ENCODE measurements at places on chromosomes 5 and 9.

- no peak for DNase-seq
These were observed 5.9 kb downstream of the TRIO start for GRCh38 chr5:14148890-14149671.

GRCh38 chr5:1374030-1374678, 29.3 kb upstream of the CLPTM1L start:
- DNase-seq = no peak

- DNase-seq = no peak
These were observed 14.7 kb downstream of the MFAP3 start for GRCh38 chr5:154053468-154053867.

DNA sequence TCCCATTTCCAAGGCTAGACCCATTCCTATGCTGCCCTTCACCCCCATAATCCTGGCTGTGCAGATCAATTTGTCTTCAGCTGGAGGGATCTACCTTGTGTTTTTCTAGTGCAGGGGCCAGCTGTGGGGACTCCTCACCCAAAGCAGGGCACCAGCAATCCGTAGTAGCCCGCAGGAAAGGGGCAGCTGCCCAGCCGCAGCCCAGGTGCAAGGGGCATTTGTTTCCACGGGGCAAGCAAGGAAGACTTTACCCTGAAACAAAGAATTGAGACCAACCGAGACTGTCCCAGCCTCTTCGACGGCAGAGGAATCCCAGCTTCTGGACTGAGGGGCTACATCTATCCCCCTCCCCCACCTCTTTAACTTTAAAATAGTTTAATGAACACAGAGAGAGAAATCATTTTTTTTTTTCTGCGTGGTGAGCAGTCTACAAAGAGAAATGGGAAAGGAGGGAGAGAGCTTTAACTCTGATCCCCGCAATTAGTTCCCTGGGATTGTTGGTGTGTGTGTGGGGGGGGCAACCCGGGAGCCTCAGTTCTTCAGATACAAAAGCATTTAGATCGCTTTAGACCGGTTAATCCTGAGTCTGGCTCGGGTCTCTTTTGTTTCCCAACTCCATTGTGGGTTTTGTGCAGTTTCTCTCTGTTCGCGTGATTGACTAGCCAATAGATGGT, 10.6 kb upstream of the LHX2 start:
- DNase-seq = no peak

- DNase-seq = no peak
These were observed 118.6 kb upstream of the IL12B start for GRCh38 chr5:159448841-159449407.

DNA sequence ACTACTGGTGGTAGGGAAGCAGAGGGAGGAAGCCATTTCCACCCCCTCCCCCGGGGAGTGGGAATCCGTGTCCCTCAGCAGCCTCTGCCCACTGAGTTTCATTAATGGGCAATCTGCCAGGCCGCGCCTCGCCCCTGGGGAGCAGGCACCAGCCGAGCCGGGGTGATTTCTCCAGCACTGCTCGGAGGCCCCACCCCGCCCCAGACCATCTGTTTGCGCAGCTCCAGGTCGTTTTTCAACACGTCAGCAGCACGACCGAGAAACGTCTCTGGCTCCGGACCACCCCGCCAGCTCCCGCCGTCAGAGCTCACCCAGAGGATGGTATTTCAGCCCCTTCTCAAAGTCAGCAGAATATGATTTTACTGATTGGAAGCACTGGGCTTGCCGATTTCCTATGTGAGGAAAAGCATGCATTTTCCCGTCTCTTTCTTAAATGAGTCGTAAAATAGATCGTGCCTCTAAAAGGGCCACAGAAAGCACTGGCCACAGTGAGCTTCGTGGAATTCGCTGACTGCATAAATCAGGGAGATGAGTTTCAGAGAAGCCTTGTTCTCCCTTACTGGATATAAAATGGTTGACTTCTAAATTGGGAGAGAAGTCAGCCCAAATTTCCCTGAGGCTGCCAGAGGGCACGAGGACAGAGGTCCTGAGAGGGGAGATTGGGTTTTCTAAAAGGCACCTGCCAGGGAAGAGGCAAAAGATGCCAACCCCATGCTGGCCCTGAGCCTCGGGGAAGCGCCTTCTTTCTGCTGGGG, 47.0 kb downstream of the OLFM1 start:
- DNase-seq = no peak

GRCh38 chr9:125233678-125234077, 7.5 kb downstream of the HSPA5 start:
- no peak for DNase-seq

DNA sequence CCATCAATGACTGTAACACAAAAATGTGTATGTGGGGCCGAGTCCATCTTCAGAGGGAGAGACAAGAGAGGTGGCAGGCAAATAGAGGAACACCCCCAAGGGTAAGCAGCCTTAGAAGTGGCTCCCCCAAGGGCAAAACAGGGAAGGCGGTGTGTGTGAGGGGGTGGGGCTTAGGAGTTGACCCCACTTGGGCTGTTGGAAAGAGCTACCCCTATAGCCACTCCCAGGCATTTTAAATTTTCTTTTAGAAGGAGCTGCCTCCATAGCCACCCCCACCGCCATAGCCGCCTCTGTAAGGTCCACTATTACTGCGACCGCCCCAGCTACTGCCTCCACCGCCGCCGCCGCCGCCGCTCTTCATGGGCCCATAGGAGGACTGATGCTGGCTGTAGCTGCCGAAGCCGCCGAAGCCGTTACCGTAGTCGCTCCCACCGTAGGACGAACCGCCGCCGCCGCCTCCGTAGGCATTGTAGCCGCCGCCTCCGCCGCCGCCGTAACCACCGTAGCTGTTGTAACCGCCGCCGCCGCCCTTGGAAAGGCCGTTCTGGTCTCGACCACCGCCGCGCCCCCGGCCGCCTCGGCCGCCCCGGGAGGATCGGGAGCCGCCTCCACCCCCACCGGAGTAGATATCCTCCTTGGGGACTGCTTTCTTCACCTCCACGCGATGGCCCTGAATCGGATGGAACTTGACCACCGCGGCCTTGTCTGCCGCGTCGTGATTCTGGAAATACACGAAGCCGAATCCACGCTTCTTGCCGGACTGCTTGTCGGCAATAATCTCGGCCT, 1.1 kb downstream of the HNRNPA0 start:
- DNase-seq = peak; percentile 46

DNA sequence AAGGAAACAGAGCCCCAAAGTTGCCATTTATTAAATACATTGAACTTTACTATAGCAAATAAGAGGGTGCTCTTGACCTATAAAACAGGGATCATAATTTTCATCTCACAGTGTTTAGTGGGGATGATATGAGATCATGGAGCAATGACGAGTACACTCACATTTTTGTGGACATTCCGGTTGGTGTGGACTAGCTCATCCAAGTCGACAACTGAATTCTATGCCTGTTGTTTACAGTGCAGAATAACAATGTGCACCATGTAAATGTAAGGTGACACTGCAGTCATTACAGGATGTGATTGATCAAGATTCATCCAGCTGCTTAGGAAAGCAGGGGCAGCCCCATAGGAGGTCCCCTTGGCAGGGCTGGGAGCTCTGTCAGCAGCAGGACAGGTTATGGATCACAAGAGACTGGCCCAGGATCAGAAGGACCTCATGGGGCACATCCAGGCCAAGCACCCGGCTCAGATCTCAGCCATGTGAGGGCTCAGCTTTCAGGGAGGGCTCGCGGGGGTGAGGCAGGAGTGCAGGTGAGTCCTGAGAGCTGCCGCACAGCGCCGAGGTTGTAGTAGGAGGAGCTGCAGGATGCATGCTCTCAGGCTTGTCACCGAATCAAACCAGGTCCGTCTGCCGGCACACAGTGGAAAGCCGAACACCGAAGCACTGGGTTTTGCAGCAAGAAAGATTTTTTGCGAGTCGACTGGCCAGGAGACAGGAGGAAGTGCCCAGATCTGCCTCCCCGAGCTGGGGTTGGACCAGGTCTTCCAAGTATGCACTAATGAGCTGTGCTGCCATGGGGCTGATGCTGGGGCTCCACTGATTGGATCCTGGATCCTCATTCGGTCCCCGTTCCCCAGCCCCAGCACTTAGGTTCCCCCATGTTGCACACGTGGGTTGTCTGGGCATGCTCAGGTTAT, 28.2 kb downstream of the MRPL36 start:
- DNase-seq = no peak

GRCh38 chr5:110087829-110088228, 398.1 kb downstream of the MAN2A1 start:
- DNase-seq = no peak

DNA sequence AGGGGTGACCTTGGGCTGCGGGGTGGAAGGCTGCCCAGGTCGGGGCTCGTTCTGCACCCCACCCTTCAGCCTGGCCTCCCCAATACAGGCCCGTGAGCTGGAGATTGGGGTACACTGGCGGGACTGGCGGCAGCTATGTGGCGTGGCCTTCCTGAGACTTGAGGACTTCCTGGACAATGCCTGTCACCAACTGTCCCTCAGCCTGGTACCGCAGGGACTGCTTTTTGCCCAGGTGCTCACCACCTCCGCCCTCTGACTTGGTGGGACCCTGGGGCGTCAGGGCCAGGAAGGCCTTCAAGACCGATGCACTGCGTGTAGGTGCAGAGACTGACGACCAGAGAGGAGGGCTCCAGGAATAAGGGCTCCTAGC, 10.5 kb downstream of the ZDHHC12 start:
- DNase-seq = no peak

- no peak for DNase-seq
These were observed 175.9 kb upstream of the IZUMO3 start for GRCh38 chr9:24721621-24722020.

GRCh38 chr9:125659201-125659840, 47.7 kb downstream of the MAPKAP1 start:
- DNase-seq = no peak

GRCh38 chr9:127721391-127721821, 5.5 kb downstream of the TTC16 start:
- peak; percentile 22 for DNase-seq

DNA sequence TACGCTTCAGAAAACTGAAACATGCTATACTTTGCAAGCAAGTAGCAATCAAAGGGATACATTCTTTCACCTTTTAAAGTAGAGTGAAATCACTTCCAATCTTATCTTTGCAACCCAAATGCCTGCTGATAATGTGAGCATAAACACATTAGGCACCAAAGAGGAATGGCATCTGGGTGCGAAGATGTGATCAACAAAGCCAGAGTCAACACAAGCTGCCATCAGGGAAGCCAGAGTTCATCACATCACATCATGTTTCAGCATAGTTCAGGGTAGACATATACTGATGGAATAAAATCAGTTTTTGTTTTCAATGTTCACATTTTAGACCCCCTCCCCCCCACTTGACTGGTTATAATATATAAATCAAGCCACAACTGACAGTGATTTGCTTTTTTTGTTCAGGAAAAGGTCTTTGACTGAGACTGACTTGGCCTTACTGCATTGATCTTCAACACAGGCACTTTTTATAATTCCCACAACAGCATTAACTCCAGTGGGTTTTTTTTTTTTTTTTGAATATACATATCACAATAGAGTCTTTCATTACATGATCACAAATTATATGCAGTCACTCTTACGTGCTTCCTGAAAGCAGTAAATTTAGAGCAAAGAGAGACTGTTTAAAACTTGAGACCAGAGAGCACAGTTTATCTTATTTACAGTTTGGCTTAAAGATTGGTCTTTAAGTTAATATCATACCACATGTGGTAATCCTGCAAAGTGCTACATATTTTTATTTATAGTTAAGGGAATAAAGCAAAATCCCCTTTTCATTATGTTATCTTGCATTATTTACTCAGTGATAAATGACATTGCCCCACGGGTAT, 20.3 kb downstream of the AOPEP start:
- no peak for DNase-seq

DNA sequence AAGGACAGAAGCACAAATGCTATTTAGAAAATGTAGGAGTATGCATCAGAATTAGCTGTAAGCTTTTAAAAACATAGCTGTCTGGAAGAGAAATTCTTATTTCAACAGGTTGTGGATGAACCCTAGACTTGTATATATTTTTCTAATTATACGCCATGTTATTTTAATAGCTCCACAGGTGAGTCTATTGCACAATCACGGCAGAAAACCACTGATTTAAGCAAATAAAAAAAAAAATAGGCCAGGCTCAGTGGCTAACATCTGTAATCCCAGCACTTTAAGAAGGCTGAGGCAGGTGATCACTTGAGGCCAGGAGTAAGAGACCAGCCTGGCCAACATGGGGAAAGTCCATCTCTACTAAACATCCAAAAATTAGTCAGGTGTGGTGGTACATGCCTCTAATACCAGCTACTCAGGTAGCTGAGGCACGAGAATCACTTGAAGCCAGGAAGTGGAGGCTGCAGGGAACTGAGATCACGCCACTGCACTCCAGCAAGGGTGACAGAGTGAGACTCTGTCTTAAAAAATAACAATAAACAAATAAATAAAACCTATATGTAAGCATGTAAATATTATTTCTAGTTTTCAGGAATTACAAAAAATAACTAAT, 11.7 kb downstream of the TRIM23 start:
- DNase-seq = no peak

DNA sequence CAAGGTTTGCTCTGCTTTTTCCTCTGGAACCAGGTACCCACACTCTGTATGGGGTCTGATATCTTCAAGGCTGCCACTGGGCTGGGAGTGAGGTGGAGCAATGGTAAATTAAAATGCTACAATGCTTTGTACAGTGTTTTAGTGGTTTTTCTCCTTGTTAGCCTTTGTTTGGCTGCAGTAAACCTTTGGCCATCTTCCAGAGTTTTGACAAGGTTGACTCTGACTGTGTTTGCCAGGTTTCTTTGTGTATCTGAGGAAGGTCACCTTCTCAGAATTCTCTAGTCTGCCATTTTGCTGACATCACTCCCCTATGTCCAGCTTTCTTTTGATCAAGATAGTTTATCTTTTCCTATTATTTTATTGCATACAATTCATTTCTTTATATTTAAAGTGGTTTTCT, 11.2 kb downstream of the SPATA31D1 start:
- DNase-seq = no peak

- peak; percentile 68 for DNase-seq
These were observed 1.1 kb downstream of the PTGER4 start for GRCh38 chr5:40680741-40681362.

GRCh38 chr5:149781612-149782011, 51.5 kb downstream of the PPARGC1B start:
- DNase-seq = no peak

- no peak for DNase-seq
These were observed 26.3 kb downstream of the NR3C1 start for GRCh38 chr5:143376911-143377813.

DNA sequence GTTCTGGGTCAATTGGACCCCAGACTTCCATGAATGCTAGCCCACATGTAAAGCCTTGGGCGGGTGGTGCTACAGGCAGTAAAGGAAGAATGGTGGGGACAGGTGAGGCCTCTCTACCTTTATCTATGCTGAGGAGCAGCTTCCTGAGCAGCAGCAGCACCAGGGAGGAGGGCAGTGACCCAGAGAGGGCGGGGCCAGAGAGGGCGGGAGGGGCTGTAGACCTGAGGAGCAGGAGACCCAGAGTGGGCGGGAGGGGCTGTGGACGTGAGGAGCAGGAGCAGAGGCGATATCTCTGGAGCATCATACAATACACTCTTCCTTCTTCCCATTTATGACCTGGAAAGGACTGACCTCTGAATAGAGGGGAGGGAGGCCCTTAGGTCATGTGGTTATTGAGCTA, 165.9 kb downstream of the MTRR start:
- DNase-seq = no peak
